NCI-H187 treated with DMSO at 0.1 percent for 48 hours (cell line): ENCODE measurements at places on chromosomes 3 and 15.

- DNase-seq = peak; percentile 61
Observed at GRCh38 chr3:177597311-177598096, 400.2 kb upstream of the TBL1XR1 start.

DNA sequence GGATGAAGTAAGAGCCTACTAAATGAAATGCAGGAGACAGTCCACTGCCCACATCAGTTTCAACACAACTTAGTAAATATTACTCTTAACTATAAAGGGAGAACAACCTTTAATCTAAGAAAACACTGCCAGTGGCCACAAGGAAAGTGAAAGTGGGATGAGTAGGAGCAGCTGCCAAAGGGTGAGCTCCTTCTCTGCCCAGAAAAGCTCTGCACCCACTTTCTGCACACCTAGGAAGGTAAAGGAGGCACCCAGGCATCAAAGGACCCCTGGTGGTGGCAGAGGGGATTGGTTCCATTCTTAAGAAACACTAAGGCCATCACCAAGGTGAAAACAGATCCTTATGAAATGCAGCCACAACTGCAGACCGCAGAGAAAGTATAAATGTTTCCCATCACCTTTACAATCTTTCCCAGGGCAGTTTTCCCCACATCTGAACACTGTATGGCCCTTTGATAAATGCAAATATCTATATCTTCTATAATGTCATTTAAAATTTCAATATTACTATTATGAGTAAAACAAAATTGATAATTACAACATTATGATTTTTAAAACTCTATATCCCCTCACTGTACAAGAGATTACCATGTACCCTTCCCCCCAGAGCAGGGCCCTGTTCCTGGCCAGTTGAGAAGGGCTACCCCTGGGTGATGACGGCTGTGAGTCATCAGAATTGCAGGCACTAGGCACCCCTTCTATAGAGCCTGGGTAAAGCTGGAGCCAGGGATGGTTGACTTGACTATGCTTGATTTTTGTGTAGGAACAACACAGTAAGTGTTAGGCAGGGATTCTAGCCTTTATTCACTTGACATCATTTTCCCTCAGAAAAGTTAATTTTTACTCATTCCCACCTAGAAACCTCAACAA lies 92.0 kb downstream of the SNRK start:
- no peak for DNase-seq

DNA sequence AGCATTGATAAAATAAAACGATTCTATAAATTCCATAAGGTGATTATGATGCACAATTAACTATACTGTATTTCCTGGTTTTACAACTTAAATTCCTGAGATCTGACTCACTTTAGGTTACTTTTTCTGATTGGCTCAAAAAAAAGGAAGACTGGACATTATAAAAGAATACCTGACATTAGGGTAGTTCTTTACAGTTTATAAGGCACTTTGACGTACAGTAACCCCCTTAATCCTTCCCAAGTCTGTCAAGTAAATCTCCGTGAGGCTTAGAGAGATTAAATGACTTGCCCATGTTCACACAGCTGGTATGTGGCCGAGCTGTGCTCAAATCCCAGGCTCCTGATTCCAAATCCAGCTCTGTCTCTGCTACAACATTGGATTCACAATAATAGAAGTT lies 1.0 kb upstream of the SLTM start:
- no peak for DNase-seq

DNA sequence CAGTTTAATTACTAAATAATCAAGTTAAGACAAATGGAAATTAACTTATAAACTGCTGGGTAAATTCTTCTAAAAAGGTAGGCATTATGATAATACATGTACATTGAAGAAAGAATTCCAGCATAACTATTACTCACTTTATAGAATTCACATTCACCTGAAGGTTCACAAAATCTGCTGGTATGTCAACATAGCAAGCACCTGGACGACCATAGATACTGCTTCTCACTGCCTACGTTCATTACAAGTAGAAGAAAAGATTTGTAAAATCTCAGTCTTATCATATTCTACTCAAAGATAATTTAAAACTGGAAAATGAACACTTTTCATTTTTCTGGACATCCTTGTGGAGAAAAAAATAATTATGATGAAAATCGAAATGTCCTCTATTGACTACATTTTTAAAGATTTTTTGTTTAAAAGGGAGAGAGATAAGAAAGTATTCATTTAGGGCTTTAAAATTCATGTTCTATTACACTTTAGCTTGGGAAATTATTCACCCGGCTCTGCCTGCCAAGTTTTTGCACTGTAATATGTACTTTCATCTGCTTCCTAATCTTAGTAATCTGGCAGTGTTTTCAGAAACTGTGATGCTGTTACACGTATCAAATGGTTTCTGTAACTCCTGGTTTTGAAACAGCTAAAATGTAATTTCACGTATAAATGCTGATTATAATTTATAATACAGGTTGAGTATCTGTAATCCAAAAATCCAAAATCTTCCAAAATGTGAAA lies 16.1 kb downstream of the HACL1 start:
- no peak for DNase-seq

- DNase-seq = no peak
Observed at GRCh38 chr15:29736012-29736743, 86.1 kb downstream of the TJP1 start.

DNA sequence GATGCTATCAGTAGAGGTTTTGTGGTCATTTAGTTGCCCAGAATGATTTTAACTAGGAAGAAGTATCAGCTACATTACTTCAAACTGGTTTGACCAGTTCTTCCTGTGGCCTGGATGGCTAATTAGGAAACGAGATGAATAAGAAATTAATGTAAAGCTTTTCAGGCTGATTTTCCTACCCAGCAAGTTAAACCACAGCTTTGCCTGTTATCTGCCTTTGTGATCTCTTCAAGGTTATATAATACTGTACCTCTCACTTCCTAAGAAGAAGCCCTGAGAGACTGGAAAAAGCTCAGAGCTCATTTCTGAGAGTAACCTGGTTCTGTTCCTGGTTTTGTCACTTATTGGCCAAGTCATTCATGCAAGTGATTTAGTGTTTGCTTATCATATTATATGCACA lies 782.2 kb upstream of the GOLIM4 start:
- no peak for DNase-seq

DNA sequence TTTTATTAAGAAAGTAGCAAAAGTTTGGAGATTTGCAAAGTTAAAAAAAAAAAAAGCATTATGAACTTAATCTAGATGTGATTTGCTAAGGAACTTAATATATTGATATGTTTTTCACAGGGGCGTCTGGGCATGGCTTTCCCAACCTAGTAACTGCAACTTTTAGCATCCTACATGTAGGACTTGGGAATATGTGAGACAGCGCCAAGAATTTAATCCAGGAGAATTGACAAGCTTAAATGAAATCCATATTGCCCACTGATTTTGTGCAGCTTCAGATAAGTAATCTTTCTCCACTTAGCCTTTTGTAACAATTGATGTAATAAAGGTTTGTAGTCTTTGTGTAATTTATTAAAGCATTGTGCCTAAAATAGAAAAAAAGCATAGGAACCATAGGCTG lies 982 bp upstream of the GABPB1 start:
- no peak for DNase-seq

DNA sequence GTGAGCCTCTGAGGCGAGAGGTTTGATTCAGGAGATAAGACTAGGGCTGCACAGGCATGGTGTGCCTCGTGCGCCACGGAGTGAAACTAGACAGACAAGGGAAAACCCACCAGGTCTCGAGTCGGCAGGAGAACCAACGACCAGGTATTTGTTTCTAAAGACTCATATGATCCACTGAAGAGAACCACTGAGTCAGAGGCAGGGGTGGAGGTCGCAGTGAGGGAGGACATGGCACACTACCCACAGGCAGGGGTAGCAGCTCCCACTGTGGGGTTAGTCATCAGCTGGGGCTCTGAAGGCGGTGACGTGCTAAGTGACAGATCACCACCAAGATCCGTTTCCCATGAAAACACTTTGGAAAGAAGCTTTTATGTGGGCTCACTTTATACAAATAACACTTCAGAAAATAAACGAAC lies 45.7 kb downstream of the CHSY1 start:
- no peak for DNase-seq

DNA sequence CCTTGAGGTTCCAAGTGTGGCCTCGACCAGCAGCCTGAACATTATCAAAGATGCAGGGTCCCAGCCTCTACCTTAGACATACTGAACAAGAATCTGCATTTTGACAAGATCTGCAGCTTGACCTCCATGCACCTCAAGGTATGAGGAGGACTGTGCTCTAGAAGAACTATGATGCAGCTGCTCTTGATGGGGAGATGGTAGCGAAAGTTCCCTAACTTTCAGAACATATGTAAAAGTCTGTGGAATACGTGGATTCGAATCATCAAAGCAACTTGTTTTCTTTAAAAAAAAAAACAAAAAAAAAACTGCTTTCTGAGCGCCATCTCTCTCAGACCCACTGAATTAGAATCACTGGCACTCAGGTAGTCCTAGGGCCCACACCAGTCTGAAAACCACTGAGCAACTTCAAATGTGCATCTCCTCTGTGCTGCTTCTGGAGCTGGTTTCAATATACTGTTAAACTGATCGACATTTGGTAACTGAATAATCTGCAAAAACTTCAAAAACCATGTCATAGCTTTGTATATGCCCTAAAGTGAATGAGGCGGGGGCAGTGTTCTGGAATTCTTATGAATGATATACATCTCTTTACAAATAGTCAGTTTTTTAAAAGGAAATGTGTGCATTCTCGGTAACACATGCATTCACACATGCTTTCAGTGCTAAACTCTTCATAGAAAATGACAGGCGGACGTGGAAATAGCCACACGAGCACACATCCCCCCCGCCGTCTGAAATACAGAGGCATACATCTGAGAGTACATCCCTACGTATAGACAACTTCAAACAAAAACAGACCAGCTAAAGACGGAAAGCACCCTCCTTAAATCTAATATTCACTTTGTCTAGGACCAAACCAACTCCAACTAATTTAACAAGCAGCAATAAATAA lies 128.8 kb downstream of the FOXP1 start:
- no peak for DNase-seq

- DNase-seq = no peak
Observed at GRCh38 chr15:74460298-74460697, 662 bp downstream of the UBL7 start.

DNA sequence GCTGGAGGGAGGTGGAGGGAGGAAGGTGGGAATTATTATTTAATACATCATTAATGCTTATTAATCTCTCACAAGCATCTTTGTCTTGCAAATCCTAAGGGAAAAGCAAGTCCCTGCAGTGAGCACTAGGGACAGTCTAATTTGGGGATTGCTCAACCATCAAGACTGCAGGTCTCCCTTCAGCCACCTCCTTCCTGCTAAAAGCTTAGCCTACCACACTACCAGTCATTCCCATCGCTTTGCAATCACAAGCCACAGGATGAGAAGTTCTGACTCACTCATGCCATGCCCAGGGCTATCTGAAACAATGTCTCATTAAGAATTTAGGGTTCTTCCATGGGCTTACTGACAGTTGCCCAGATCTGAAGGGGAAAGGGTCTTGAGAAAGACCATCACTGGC lies 51.0 kb upstream of the EIF1B start:
- DNase-seq = no peak

DNA sequence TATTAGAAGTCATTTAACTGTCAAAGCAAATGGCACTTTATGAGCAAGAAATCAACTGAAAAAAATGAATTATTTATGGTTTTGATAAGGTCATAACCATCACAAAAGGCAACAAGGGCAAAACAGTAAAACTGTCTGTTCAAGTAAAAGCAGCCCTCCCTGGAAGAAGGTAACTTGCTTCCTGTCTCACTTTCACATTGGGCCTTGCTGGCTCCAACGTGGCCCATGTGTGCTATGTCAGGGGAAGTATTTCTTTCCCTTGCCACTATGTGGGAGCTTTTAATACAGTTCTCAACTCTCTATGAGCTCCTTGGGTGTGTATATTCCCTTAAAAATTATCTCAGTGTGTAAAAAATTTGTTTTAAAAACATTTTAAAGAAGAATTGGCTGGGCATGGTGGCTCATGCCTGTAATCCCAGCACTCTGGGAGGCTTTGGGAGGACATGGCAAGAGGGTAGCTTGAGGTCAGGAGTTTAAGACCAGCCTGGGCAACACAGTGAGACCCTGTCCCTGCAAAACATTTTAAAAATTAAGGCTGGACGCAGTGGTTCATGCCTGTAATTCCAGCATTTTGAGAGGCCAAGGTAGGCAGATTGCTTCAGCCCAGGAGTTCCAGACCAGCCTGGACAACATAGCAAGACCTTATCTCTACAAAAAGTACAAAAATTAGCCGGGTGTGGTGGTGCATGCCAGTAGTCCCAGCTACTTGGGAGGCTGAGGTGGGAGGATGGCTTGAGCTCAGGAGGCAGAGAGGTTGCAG lies 45.2 kb upstream of the TJP1 start:
- DNase-seq = no peak

DNA sequence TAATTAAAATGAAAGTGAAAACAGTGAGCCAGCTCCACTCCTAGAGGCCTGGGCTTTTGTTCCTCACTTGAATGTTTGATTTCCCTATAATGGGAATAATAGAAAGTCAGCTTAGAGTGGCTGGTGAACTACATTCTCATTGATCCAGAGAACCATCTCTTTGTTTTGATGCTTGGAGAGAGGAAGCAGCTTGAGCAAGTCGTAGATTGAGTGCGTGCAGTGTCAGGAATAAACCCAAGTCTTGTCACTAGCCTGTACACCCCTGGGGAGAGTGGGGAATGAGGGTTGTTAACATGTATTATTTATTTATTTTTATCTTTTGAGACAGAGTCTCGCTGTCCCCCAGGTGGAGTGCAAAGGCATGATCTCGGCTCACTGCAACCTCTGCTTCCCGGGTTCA lies 885 bp upstream of the LSG1 start:
- no peak for DNase-seq

DNA sequence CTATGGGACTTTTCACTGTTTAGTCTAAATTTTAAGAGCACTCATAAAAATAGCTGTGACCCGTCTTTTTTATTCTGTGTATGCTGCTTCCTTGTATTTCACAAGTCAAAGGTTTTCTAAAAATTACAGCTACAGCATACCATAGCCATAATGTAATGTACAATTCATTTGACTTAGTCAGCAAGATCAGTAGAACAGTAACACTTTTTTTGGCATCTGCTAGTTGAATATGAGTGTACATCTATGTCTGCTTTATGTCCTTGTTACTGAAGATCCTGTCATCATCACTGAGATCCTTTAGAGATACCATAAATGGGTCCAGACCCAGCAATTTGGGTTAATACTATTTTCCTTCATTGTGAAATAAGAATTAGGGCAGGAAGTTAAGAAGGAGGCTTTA lies 42.2 kb downstream of the CMSS1 start:
- DNase-seq = no peak

GRCh38 chr3:168472783-168473182 lies 377.1 kb upstream of the GOLIM4 start:
- no peak for DNase-seq

DNA sequence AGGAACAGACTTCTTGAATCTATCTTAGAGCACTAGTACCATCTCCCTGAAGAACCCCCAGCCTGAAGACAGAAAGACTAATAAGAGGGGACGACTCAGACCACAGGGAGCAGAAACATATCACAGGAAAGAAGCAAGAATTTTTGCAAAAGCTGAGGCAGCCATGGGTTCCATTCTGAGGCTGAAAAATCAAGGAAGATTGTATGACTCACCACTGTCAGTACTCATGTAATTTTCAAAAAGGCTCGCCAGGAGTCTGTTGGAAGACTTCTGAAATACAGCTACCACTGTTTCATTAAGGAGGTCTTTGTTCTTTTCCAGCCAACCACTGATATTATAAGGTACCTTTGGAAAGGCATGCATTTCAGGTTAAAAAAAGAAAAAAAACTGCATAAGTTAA lies 47.5 kb downstream of the MYH15 start:
- DNase-seq = no peak

- no peak for DNase-seq
Observed at GRCh38 chr3:72763751-72764440, 84.3 kb downstream of the SHQ1 start.
